ENCODE measurements at places on chromosomes 2 and 18.

DNA sequence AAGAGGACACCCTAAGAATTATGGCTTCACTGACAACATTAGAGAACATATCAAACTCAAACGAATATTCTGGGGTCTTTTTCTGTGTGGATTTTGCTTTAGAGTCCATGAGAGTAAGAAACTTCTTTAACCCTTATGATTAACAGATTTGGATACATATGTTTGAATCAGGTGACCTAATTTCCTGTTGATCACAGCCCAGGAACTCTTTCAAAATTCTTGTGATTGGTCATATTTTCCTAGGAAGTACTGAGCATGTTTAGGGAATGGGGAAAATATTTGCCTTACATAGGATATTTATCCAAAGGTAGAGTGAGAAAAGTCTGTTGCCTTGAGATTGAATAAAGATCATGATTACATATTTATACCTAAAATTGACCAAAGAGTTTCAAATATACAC lies 160.0 kb downstream of the KCNH7 start:
- no peak for DNase-seq

- DNase-seq = no peak
Measured at GRCh38 chr2:222859786-222860612, 837 bp upstream of the ACSL3 start.

DNA sequence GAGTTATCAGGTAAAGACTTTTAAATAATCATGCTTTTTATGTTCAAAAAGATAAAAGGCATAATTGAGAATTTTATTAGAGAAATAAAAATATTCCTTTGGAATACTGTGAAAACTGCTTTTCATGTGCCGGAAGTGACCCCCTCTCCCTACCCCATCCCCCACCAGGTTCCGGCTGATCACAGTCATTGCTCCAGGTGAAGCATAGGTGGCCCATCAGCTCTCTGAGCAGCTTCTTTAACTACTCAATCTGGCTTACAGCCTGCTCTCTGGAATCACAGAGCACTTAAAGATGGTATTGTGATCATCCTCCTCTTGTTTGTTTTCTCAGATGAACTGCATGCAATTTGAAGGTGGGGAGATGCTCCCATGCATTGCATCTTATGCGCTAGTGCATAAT lies 257.7 kb downstream of the EN1 start:
- no peak for DNase-seq

DNA sequence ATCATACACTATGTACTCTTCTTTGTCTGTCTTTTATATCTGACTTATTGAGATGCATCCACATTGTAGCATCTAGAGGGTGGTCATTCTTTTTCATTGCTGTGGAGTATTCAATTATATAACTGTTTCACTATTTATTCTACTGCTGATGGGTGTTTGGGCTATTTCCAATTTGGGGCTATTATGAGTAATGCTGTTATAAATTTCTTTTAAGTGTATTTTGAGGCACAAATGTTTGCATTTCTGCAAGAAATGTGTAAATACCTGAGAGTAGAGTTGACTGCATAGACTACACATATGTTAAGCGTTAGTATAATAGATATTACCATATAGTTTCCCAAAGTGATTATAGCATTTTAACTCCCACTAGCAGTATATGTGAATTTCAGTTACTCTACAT lies 26.9 kb upstream of the PPP1R1C start:
- DNase-seq = no peak

DNA sequence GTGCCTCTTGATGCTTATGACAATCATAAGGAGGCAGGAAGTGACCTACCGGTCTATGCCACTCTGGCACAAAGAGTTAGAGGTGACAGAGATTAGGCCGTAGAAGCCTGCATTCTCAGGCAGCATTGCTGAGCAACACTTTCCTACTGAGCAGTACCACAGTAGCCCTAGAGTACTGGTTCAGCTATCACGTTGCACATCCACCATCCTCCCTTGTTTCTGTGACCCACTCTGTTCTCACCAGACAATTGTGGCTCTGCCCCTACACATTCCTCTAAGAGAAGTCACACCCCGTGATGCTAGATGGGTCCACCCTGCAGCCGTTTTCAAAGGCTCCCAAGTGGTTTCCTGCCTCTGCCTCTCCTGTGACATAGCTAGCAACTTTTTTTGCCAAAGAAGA lies 22.6 kb upstream of the SUCLG1 start:
- no peak for DNase-seq

DNA sequence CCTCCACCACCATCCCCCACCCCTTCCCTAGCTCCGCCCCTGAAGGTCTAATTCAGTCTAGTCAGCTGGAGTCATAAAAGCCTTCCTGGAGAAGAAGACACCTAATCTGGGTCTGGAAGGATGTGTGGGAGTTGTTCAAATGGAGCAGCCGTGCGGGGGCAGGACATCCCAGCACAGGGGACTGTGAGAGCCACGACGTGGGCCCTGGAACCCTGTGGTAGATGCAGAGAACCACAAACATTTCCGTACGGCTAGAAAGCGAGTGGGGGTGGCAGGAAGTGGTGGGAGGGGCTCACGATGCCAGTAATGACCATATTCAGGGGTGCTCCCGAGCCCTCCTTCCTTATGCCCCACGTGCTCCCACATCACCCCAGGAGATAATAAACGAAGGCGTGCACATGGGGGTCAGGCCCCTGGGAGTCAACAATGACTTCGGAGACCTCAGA lies 20.9 kb upstream of the COL6A3 start:
- no peak for DNase-seq

DNA sequence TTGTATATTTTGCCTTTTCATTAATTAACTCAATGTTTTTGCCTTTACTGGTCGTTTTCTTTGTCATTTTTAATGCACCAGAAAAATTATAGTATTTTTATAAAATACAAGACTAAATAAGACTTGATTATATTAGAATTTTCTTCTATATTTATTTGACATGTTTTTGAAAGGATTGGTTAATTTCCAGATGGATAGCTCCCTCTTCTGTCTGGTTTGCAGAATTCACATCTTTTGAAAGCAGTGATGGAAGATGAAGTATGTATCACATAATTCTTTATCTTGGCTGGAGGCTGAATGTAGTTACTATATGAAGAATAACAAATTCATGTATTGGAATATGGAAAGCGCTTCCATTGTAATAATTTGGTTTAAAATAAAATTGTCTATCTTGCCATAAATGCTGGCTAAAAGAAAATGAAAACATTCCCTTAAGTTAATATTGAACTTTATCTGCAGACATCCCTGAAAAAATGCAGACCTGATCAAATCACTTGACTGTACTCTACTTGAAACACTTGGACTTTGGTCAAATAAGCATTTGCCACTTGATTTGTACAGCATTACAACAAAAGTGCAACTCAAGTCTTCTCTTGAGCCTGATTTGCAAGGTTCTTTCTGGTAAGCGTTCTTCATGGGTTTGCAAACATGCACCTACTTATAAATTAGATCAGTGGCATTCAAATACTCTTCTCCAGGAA lies 86.3 kb upstream of the EFEMP1 start:
- DNase-seq = no peak

- no peak for DNase-seq
Measured at GRCh38 chr18:37266290-37266689, 299.3 kb downstream of the CELF4 start.

GRCh38 chr2:81389203-81389602 lies 1084.7 kb upstream of the LRRTM1 start:
- DNase-seq = no peak

DNA sequence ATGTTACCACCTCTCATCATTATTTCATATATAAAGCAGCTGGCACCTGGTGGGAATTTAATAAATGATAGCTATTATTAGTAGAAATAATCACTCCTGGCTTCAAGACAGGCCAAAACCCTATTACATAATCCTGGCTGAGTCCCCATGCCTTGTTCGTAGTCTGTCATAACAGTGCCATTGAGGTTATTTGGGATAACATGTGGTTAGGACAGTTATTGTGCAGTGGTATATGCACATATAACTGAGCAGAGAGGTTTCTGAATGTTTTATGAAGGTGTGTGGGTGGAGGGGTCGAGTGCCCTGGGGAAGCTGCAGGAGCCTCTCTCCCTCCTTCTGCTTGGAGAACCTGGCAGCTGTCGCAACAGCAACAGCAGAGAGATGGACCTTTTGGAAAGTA lies 162.4 kb upstream of the NABP1 start:
- no peak for DNase-seq

DNA sequence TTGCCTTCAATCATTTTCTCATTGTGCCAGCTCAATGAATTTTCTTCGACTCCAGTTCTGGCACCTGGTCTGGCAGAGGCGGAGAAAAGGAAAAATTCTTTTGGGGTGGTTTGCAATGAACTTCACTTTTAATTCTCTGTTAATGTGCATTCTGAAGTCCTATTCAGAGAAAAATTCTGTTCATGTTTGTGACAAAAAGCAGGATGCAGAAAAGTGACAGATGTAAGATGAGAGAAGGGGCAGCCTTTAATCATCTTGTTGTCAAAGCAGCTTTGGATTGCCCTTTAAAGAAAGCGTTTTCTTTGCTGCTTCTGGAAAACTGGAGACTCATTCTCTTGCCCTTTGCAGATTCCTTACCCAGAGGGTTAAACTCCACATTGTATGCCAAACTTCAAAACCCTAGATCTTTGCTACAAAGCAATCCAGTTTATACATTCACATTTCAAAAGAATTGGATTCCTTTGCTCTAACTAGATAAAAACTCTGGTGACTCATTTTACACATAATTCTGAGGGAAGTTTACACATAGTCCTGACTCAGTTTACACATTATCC lies 94.6 kb upstream of the CAVIN2 start:
- no peak for DNase-seq

- no peak for DNase-seq
Measured at GRCh38 chr2:170503971-170504809, 210.9 kb upstream of the SP5 start.

DNA sequence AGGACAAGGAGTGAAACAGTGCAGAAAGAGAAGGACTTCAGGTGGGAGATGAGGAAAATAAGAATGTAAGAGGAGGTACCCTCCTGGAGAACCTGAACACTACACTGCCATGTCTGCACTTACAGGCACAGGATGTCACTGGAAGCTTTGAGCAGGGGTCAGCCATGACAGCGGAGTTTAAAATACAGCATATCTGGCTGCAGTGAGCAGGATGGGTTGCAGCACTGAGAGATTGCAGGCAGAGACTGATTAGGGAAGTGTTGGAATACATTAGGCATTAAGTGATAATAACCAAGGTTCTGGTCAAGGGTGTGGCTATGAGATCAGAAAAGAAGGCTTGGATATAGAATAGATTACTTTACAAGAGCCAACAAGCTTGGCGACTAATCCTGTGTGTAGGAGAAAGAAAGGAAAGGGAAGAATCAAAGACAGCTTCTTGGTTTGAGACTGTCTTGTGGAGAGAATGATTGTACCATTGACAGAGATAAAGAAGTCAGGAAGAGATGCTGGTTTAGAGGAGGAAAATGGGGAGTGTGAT lies 171.1 kb upstream of the RBMS1 start:
- DNase-seq = no peak

GRCh38 chr2:115771516-115771915 lies 1329.1 kb downstream of the DPP10 start:
- DNase-seq = no peak

DNA sequence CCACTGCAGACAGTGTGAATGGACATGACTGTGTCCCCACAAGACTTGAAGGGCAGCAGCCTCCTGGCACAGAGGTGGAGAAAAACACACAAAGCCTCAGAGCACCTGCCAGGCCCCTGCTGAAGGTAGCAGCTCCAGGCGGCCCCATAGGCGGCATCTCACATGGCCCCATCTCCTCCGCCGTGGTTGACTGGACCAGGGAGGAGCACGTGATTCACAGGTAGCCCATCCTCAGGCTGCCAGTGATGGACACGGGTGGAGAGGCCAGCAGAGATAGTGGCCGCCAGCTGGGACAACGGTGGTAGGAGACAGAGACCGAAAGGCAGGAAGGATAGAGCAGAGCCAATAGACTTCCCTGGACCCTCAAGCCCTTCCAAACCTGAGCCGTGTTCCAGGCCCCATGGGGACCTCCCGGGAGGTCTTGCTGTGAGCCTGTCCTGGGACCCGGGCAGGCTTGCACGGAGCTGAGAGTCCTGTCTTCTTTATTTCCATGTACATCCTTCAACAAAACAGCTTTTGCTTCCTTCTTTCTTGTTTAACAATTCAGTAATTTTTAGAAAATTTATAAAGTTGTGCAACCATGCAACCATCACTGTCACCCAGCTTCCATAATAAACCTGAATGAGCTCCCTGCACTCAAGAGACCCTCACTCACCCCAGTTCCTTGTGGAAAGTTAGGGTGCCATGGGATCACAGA lies 26.9 kb downstream of the GPR55 start:
- DNase-seq = no peak

All from 8988T (cell line).